Glutamatergic neuron (in vitro differentiated cells): ENCODE measurements at places on chromosomes 12 and 14. TPM values are rescaled to one million over a fixed set of nuclear protein-coding genes. Genes with fewer than 3 reads are reported as not detected.

DNA sequence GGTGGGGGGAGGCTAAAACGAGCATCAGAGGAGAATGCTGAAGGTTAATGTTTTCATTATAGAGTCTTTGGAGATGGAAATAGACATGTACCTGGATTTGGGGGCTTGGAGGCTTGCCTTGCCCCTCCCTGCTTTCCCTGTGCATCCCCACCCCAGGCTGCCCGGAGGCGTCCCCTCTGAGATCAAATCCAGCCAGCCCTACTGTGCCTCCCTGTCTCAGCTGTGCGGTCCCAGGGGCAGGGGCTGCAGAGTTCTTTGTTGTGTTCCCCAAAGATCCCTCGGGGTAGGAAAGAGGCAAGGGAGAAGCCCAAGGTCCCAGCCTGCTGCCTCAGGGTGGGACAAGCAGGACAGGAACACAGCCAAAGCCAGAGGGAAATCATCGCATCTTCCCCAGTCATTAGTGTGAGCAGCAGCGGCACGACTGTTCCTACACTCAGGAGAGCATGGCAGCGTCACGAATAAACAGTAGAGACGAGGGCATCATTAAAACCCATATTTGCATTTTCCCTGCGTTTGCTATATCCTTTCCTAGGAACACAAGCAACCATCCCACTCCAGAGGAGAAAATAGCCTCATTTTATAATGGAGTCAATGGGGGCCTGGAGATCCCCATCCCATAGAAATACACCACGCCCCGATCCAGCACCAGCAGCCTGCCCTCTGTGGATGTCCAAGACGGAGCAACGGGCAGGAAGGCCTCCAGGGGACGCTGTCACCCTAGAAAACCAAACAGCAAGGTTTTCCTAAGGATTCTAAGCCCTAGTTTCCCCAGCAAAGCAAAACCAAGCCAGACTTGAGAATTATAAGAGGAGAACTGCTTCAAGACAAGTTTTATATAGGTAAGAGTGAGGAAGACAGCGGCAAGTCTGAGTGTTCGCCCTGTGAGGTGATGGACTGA is 32.4 kb downstream of the ANO2 start:
- peak; percentile 56 for DNase-seq

DNA sequence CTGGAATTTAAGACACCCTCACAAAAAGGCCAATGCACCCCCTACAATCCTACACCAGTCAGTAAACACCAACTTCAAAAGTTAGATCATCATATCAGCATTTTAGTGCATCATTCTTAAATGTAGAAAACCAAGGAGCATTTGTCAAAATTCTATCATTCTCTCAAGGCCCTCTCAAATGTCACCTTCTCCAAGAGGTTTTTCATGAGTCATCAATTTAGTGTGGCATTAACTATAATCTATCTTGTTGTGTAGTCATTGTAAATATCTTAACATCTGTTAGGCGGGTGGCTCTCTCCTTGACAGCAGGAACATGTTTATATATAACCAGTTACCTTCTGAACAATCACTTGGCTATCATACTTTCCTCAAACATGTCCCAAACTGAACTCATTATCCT is 62.1 kb upstream of the G2E3 start:
- no peak for DNase-seq

- DNase-seq = no peak
Observed at GRCh38 chr12:127542931-127543330, 724.0 kb upstream of the TMEM132C start.

The NEUROD4 gene
- total RNA-seq = 206 TPM

DNA sequence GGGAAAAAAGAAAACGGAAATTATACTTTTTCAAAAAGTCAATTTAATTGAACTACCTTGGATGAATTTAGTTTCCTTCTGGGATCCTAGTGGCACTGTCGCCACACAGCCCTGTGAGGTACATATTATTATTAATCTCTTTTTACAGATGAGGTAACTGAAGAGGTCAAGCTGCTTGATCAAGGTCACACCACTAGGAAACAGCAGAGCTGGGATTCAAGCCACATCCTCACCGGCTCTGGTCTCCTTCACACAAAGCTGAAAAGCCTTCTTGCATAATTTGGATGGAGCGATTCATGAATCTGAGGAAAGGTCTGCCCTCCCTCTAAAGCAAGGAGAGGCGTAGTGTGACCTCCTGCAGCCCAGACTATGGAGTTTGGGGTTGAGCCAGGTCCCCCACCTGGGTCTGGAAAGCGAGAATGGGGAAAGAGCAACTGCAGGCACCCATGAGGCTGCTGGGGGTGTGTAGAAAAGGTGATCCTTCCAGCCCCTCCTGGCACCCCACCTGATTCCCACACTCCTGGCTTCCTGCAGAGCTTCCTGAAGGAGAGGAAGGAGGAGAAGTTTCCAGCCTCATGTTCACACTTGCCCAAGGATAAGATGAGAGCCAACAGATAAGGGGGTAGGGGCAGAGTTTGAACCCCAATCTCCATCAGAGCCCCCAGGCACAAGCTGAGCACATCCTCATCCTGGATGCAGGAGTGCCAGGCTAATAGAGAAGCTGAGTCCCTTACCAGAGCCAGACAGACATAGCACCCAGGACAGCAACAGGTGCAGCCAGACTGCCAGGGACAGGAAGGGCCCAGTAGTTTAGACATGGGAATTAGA is 3.9 kb upstream of the KRT79 start:
- DNase-seq = no peak

DNA sequence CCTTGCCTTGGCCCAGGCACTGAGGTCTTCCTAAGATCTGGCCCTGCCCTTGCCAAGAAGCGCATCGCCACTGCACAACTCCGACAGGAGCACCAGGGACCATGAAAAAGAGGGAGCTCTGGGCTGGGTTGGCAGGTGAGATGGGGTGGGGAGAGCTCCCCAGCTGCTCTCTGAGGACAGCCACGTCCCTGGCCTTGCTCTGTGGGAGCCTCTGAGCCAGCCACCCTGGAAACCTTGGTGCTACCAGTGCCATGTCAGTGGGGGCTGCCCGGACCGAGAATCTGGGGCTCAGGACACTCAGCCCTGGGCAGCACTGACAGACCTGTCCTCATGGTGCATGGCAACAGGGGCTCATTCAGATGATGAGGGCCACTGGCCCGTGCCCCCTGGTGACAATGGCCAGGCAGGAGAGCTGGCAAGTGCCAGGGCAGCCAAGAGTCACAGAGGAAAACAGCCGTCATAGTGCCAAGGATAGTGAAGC is 134.8 kb downstream of the ZFP36L1 start:
- DNase-seq = no peak

The DRAM1 gene
- 0.83 TPM for total RNA-seq

The PTPRB gene
- total RNA-seq = 0.17 TPM

DNA sequence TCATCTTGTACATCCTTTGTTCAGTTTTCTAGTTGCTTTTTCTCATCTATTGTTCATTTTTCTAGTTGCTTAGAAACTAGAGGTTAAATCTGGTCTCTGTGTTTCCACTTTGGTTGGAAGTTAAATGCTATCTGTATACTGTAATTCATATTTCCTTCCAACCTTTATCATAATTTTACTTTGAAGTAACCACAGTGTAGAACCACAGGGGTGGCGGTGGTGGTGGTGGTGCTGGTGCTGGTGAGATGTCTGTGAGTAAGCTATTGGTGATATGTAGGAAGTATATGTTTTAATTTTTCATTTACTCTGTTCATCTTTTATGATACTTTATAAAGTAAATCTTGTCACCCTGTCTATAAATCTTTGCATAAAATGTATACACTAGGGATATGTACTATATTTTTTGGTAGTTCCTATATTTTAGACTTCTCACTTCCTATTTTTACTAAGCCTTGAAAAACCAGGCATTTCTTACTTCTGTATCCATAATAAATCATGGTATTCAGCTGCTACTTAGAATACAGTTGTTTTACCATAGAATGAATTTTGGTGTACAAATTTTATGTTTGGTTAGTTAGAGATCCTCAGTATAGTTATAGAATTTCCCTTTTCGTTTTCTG is 31.9 kb downstream of the CCDC91 start:
- DNase-seq = no peak

The KRT71 gene
- not detected for total RNA-seq

DNA sequence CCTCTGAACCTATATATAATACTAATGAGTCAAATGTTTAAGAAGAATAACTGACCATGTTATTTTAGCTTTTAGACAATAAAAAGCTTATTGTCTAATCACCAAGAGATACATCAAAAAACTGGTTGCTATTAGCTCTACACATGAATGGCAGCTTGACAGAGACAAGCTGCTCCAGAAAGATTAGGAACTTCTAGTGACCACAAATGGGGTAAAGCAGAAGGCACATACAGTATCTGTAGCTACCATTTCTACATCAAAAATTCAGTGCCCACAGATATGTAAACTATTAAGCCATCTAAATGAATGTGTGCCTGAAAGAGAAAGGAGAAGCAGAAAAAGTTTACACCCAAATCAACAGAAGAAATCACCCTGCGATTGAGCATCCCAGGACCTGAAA is 2.4 kb downstream of the AREL1 start:
- no peak for DNase-seq

DNA sequence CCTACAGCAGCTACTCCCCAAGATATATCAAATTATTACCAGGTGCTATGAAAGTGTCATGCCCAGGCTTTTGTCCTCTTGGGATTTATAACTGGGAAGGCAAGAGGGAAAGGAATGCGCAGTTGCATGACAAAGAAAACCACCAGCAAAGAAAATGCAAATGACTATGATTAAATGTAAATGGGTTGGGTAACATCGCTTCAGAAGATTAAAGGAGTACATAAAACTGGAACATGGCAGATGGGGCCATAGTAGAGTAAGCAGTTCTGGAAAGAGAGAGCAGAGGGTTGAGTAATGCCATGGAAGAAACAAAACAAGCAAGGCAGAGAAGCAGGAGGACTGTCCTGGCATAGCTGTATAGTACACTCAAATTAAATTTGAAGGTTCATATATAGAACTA is 493.1 kb downstream of the NOVA1 start:
- DNase-seq = no peak

DNA sequence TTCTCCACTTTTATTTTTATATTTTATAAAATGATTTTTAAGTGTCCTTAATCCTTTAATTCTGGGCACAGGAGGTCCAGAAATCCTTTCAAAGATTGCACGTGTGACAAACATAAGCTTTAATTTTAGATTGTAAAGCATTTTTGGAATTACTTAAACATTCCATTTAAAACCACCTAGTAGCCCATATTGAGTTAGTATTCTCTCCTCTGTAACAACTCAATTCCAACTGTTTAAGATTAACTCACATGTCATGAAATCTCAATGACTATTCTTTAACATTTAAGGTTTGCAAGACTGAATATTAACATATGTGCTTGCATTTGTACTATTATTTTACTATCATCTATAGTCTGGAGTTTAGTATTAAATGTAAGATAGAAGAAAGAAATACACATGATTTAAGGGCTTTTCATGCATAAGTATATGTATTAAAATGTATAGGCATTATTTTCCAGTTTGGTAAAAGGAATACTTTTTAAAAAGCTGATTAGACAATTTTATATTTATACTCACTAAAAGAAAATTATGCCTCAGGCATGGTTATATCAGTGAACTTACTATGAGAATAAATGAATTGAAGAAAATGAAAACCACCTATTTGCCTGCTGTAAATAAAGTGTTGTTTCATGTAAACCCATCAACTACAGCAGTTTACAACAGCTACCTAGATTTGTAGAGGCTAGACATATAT is 776.9 kb downstream of the SLC6A15 start:
- DNase-seq = no peak

GRCh38 chr14:72906879-72907278 is 13.0 kb upstream of the DPF3 start:
- no peak for DNase-seq

DNA sequence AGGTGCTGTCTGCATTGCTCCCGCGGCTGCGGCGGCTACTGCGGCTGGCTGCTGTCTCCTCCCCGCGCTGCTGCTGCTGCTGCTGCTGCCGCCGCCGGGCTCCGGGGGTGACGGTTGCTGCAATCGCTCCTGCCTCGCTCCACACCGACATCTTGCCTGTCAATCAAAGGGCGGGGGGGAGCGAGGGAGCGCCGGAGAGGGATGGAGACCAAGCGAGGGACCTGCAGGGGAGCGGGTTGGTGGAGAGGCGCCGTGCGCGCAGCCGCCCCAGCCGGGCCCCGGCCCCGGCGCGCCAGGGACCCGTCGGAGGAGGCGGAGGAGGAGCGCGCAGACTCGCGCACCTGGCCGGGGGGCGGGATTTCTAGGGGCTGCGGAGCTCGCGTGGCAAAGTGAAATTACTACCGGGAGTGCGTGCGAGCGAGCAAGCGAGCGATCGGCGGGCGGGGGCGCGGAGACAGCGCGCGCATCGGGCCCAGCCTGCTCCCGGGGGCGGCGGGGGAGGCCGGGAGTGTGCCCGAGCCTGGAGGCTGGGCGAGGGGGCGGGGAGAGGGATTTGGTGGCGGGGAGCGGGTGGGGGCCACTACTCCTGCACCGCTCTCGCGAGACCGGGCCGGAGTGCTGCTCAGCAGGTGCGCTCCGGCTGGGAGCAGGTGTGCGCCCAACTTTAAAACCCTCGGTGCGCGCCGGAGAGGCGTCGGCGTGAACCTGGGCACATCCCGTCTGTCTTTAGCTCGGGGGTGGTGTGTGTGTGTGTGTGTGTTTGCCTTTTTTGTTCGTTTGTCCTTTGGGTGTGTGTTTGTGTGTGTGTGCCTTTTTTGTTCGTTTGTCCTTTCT is at the start of gene KSR2:
KSR2 (minus strand) TSS at position 165 of the 834 bp plus-strand sequence. CDS start 735 bp downstream, outside the sequence.
- peak; percentile 92 for DNase-seq

GRCh38 chr12:119730381-119730780 is 62.4 kb downstream of the PRKAB1 start:
- DNase-seq = no peak

The SMCO2 gene
- not detected for total RNA-seq

The RNASE7 gene
- total RNA-seq = not detected

GRCh38 chr14:50055461-50056228 is 60.7 kb downstream of the VCPKMT start:
- DNase-seq = no peak

DNA sequence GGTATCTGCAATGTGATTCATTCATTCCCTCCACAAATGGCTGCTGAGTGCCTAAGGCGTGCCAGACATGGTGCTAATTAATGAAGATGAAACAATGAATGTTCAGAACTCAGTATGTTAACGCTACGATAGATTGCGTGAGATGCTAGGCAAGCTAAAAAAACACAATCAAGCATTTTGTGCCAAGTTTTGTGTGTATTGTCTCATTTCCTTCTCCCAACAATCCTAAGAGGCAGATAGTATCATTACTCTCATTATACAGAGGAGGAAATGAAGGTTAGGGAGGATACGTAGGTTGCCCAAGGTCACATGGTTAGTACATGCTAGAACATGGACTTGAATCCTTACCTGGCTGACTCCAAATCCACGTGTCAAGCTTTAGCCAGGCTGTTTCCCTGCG is 264.4 kb downstream of the EFCAB11 start:
- no peak for DNase-seq

The OVCH1 gene
- not detected for total RNA-seq

The FOXA1 gene
- not detected for total RNA-seq

The TAS2R43 gene
- total RNA-seq = 1.5 TPM

DNA sequence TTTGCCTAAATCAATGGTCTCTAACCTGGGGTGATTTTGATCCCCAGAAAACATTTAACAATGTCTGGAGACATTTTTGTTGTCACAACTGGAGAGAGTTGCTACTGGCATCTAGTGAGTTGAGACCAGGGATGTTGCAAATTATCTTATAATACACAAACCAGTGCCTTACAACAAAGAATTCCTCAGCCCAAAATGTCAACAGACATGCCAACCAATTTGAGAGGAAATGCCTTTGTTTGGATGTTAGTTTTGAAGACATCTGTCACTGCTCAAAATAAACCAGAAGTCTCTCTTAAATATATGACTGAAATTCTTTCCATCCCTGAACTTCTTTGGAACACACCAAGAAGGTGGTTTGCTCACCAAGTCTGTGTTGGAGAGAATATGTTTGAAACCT is 336.9 kb upstream of the ATP2B1 start:
- no peak for DNase-seq

The CPSF6 gene
- total RNA-seq = 167 TPM

GRCh38 chr14:50533806-50534205 is 1.4 kb upstream of the MAP4K5 start:
- DNase-seq = no peak

The RIPK3 gene
- not detected for total RNA-seq
